ENCODE measurements at places on chromosomes 6 and 20.

- peak; percentile 23 for DNase-seq
These were observed 1.7 kb downstream of the PPP1R10 start for GRCh38 chr6:30615219-30615957.

DNA sequence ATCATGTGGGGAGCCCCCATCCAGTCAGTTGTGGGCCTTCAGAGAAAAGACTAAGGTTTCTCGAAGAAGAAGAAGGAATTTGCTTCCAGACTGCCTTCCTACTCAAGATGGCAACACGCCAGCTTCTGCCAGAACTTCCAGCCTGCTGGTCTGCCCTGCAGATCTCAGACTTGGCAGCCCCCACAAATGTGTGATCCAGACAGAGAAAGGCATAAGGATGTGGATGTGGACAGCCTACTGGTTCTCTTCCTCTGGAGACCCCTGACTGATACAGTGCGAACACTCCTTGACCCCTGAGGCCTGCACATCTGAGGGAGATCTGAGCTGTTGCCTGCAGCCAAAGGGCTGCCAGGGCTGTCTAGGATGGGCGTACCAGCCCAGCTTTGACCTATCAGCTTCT, 8.6 kb downstream of the GABRR1 start:
- no peak for DNase-seq

DNA sequence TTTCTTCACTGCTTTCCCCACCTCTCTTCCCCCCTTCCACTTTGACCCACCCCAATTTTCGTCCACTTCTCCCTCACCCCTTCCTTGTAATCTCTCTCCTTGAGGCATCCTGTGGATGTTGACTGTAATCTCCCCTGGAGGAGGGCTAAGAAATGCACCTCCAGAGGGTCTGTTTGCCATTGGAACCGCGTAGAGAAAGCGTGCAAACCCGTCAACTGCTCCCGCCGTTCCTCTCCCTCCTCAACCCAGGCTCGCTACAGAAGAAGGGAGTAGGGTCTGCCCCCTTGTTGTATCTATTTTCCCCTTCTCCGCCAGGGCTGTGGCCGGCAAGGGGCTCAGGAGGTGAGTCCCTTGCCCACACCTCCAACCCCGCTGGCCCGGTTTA, 502 bp upstream of the HTR1E start:
- DNase-seq, result no peak

GRCh38 chr6:127342296-127342945, 988 bp downstream of the ECHDC1 start:
- no peak for DNase-seq

GRCh38 chr20:57471496-57472372, 53.2 kb downstream of the CTCFL start:
- DNase-seq, result peak; percentile 12

DNA sequence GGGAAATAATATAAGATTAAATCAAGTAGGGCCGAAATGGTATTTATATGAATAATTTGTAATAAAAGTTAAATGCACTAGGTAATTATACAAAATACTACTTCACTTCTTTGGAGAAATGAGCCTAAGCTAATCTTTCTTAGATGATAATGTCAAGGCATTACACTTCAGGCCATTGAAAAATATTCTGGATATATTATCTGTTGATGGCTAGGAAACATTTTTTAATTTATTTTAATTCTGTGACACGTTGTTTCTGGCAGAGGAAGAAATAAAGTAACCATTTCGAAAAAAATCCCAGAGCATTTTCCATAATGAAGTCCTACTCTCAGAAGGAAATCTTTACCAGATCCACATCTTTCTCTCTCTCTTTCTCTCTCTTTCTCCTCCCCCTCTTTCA, 133.9 kb downstream of the MMUT start:
- DNase-seq, result no peak

DNA sequence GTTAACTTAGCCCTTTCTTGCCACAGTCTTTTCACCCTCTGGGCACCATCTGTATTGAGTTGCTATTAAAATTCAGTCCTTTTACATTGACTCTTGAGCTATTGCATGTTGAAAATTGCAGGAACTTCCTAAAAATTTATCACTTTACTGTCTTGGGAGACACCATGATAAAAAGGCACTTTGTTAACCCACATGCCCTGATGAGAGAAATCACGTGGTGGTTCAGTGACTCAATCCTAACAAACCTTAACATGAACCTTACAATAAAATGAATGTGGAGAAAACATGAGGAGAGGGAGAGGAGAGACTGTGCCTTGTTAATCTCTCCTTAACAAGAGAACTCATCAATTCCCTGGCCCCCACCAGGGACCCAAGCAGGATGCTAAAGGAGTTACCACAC, 30.8 kb downstream of the GSTA4 start:
- no peak for DNase-seq

DNA sequence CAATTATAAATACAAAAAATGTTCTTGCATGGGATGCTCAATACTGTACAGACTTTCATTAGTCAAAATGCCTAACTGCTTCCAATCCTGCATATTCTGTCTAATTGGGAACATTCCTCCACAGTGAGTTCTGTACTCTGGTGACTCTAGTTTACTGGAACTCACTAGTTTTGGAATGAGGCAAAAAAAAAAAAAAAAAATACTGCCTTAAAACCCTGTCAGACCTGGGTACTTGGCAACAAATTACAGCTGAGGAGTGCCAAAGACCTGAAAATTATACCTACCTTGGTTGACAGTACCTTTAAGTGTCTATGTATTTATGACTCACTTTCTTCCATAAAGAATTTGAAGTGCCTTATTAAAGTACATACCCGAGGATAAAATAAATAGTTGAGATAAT, 276.7 kb downstream of the FARS2 start:
- no peak for DNase-seq

DNA sequence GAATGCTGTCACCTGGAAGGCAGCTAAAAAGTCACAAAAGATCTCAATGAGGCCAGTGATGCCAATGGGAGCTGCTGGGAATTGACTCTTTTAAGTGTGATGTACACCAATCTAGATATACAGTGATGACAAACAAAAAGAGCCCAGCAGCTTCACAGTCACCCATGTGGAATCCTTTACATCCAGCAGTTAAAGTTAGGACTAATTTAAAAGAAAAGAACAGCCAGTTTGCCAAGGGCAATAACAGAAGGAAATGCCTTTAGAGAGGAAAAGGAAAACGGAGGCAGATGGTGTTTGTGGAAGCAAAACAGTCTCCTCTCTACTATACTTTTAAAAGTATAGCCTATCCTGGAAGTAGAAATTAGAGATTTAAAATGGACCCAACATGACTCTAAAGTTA, 873.5 kb downstream of the EPHA7 start:
- no peak for DNase-seq

GRCh38 chr20:42576167-42576566, 613.5 kb downstream of the PTPRT start:
- no peak for DNase-seq

- no peak for DNase-seq
These were observed 141.6 kb upstream of the SHLD1 start for GRCh38 chr20:5608442-5609161.

- DNase-seq, result no peak
These were observed 395.8 kb upstream of the MARCKS start for GRCh38 chr6:113461153-113461932.

DNA sequence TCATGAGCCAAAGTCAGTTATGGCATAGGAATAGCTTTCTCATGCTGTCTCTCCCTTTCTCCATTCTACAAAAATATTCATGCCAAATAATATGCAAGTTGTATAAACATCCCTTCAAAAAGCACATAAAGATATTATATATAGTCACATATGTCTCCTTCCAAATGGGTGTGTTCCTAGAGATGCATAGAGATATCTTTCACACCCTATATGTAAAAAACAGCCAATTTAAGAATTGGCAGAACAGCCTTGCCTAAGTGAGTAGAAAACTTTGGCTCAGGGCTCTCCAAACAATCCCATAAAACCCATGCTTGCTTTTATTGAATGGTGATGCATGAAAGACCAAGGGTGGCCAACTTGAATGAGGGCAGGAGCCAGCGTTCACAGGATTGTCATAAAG, 274.7 kb upstream of the SUPT3H start:
- DNase-seq, result no peak

- no peak for DNase-seq
These were observed 60.9 kb upstream of the TAGAP start for GRCh38 chr6:159105716-159106115.

DNA sequence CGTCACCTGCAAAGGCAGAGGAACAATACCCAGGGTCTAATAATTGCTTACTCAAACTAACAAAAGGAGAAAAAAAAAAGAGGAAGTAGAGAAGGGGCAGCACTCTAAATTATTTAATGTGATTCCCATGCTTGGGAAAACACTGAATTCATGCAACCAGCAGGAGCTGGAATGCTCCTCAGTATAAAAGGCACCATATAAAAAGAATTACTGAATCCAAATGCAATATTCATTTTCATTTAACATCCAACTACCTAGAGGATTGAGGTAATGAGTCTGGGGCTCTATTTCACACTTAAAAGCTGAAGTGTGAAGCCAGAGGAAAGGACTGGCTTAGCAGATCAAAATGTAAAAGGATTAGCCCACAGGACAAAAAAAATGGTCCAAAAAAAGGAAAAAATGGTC, 8.7 kb downstream of the B4GALT5 start:
- DNase-seq, result no peak

GRCh38 chr6:88157106-88157505, 9.0 kb downstream of the CNR1 start:
- DNase-seq, result no peak

DNA sequence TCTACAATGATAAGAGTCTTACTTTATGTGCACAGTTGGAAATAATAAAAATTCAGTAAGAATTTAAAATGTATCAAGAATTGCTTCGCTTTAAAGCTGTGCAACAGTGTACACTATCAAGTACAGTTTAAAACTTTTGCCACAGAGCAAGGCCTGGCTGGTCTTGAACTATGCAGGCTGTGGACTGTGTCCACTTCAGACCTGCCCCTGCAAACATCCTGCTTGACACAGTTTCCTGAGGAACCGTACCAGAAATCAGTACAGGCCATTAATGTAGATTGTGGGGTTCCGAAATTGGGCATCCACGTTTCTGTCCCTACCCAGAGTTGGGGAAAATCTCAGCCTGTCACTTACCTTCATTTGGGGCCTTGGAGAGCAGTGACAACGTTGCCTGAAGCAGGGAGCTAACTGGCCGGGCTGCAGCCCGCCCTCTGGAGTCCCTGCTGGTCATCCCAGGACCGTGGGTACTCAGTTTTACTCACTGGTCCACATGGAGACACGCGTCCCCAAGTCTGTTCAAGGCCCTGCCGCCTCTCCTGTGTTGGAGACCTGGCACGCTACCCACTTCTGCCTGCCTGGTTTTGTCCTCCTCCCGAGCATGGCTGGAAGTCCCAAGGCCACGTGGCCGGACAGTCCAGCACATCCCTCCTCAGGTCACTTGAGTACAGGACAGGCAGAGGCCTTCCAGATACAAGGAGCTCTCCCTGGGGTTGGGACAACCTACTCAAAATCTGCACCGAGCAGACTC, 8.4 kb downstream of the NINL start:
- no peak for DNase-seq

DNA sequence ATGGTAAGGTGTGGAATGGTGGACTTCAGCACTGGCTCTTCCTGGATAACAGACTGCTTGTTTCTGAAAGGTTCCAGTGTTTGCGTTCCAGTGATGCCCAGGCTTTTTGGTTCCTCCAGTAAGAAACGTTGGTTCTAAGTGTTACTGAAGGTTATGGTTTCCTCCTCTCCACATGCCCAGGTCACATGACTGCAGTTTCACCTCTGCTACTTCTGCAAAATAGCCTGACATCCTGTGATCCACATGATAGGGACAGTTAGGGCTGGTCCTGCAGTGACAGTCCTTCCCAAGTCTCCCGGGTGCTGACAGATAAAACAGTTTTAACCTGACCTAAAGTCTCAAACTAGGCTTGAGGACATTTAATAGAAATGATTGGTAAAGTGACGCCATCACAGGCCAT, 132.2 kb upstream of the CST7 start:
- DNase-seq, result no peak

- no peak for DNase-seq
These were observed 66.0 kb downstream of the BACH2 start for GRCh38 chr6:90230548-90231215.

- DNase-seq, result no peak
These were observed 943 bp downstream of the ZUP1 start for GRCh38 chr6:116667623-116668022.

DNA sequence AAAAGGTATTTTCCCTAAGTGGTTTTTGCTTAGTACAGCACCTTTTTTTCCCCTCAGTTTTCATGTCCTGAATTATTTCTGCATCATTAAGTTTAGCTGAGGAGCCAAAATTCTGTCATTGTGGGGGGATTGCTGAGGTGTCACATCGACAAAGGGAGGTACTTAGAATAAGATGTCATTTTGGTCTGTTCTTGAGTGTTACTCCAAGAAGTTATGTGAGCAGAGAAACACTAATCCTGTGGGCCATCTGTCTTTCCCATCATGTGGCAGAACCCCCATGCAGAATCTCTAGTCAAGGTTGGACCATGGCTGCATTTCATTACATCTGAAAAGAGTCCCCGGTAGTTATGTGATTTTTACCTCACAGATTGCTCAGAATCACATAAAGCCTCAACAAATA, 167.8 kb upstream of the CENPW start:
- DNase-seq, result no peak

DNA sequence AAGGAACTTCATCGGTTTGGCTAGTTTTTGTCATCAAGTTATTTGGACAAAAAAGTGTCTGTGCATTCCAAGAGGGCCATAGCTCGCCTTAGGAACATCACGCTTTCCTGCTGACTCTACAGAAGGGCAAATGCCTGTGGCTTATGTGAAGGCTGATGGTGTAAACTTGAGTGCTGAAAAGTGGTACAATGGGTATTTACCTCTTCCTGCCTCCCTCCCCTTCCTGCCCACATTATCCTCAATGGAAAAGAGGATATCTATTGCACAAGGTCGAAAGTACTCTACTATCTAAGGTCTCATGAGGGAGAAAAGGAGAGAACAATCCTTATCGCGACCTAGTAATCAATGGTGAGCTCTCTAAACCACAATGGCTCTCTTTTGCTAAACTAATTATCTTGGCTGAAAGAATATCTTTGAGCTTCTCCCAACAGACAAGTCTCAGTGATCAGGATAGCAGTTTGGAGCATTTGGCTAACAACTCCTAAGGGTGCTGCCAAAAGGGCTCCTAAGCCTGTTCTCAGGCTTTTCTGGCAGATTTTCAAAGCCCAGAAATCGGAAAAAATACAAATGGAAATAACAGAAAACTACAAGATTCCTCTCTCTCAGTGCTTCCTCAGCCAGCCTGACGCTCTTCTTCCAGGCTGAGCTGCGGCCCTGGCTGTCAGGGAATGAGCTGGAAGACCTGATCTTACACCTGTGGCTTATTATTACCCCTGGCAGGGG, 42.6 kb upstream of the ENPP1 start:
- no peak for DNase-seq

- no peak for DNase-seq
These were observed 73.8 kb downstream of the MAP3K5 start for GRCh38 chr6:136718476-136718875.

DNA sequence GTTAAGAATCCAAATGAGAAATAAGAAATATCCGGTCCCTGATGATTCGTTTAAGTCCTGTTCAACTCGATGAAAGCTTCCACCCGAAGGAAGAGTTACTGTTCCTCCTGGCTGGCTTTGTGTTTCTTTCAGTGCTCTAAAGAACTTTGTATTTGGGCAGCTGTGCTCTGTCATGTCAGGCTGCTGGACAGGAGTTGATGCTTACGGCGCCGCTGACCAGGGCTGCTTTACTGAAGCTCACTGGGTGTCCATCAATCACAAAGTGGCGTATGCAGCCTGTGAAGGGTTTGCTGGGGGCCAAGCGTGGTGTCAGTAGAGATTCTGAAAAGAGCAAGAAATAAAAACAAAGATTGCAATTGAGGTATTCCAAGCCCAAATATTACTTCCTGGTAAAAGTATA, 21.9 kb downstream of the FAM229B start:
- DNase-seq, result no peak
